Stimulated activated CD8-positive, alpha-beta memory T cell treated with anti-CD3 and anti-CD28 coated beads, Interleukin-7, amount 100 ng/mL, for 1 hour (primary cell): ENCODE measurements at places on chromosomes 16 and 17.
A peak's percentile ranks its signal among the peaks of the same experiment; 100 is the strongest.

DNA sequence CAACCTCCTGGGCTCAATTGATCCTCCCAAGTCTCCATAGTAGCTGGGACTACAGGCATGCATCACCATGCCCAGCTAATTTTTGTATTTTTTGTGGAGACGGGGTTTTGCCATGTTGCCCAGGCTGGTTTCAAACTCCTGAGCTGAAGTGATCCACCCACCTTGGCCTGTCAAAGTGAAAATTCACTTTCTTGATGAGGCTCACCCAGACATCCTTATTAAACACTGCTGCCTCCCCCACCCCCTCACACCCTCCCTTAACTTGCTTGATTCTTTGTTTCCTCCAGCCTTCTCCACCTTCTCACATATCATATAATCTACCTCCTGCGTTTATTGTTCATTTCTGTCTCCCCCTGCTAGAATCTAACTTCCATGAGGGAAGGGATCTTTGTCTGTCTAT is 46.0 kb upstream of the TEX2 start:
- no peak for DNase-seq

DNA sequence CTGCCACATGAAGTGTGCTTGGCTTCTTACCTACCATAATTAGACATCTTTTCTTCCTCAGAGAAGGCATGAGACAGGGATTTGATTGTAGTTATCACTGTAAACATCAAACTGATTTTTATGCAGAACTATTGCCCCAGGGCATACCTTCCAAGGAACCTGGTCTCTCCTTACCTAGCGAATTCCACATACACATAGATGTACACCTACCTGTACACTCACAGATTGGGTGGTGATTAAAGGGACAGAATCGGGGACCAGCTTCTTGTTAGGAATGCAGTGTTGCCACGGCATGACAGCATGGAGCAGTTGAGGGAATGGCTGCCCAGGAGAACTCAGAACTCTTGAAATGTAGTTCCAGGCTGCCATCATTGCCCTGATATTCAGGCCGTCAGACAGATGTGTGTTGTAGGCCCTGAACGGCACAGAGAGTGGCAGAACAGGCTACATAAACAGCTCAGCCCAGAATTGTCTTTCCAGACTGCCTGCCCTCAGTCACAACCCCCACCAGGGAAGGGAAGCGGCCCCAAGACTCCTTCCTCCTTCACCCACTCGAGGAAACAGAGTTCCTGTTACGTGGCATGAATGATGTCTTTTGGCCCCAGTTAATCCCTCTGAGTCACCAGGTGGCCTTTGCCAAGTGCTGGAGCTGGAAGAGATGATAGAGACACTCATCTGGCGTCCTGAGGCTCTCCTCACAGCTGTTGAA is 17.8 kb upstream of the NAGLU start:
- no peak for DNase-seq

- no peak for DNase-seq
Measured at GRCh38 chr16:56048425-56049105, 142.7 kb upstream of the GNAO1 start.

DNA sequence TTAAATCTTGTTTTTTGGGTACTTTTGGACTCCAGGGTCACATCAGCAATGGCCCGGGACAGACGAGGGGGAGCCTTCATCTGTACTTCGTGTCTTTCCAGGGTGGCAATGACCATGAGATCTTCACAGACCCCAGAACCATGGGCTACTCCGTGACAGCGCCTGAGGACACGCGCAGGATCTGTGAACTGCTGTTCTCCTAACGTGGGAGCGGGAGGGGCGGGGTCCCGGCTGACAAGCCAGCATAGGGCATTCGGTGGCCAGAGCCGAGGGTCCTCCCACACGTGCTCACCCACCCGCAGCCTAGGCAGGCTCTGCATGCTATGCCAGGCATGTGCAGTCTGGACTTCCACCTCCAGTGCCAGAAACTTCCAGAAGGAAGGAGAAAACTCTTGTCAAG is 21.2 kb downstream of the CARHSP1 start:
- DNase-seq = no peak

DNA sequence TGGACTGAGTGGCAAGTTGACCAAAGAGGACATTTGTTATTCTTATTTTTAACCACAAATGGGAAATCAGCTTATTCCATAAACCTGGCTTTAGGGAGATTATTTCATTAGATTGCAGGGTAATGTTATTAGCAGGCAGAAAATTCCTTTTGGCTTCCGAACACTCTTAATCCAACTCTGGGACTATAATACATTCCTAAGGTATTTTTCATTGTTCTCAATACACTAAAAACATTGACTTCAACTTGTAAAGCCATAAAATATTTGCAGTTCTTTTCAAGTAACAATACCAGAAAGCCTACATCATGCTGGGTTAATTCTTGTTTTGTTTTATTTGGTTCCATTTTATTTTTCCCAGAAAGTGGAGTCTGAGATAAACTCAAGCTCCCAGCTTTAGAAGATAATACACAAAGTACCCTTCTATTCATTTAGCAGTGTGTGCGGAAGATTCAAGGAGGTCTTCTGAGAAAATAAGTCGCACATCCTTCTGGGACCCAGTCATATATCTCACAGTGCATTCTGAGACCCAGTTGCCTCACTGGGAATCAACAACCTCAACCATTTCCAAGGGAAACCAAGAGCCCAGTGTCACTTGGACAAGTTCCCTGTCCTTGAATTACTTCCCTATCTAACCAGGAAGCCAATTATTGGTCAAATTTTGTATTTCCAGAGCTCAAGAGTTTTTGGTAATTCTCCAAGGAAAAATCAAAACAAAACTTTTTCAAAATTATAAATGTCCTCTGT is 389.6 kb upstream of the DYNLRB2 start:
- no peak for DNase-seq

DNA sequence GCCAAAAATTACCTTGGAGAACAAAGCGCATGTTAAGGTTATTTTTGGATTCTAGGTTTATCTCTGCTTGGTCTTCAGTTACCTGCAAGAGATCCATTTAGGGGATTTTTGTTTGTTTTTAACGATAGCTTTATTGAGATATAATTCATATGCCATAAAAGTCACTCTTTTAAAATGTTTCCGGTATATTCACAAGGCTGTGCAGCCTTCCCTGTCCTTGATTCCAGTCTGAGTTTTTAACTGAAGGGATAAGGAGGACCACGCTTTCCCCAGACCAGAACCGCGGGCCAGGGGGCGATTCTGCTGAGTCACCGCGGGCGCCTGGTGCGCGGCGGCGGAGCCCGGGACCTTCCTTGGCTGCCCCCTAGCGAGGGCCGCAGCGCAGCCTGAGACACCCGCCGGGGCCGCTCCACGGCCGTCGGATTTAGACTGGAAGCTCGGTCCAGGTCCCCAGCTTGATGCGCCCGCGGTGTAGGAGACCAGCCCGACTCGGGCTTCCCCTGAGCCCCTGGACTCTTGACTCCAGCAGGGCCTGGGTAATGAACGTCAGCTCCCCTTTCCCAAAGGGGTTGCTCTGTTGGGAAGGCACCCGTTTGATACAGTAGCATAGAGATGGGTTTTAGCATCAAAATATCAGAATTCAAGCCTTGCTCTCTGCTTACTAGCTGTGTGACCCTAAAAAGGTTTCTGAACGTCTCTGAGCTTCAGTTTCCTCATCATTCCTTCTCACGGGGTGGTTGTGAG is 50.0 kb upstream of the STH start:
- DNase-seq = peak; percentile 24

DNA sequence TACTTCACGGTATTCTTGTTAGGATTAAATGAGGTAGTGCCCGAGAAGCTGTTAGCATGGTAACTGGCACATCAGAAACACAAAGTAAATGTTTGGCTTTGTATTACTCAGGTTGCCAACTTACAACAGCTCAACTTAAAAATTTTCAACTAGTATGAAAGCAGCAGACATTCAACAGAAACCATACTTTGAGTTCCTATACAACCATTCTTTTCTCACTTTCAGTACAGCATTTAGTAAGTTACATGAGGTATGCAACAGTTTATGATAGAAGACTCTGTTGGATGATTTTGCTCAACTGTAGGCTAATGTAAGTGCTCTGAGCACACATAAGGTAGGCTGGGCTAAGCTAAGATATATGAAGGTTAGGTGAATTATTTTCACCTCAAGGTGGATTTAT is 7.7 kb downstream of the CENPN start:
- DNase-seq = no peak

GRCh38 chr17:63483655-63484575 is 7.1 kb downstream of the ACE start:
- DNase-seq = no peak

GRCh38 chr17:59632398-59632797 is 12.7 kb downstream of the CLTC start:
- no peak for DNase-seq

GRCh38 chr16:22008215-22009059 is 526 bp downstream of the MOSMO start:
- DNase-seq = no peak

GRCh38 chr17:49337884-49338283 is 24.2 kb downstream of the ZNF652 start:
- DNase-seq = no peak

- DNase-seq = no peak
Measured at GRCh38 chr17:8332688-8333087, 7.0 kb upstream of the ODF4 start.

GRCh38 chr16:82917886-82918595 is 291.3 kb downstream of the CDH13 start:
- DNase-seq = no peak
